ENCODE measurements at places on chromosomes 16 and 17.

DNA sequence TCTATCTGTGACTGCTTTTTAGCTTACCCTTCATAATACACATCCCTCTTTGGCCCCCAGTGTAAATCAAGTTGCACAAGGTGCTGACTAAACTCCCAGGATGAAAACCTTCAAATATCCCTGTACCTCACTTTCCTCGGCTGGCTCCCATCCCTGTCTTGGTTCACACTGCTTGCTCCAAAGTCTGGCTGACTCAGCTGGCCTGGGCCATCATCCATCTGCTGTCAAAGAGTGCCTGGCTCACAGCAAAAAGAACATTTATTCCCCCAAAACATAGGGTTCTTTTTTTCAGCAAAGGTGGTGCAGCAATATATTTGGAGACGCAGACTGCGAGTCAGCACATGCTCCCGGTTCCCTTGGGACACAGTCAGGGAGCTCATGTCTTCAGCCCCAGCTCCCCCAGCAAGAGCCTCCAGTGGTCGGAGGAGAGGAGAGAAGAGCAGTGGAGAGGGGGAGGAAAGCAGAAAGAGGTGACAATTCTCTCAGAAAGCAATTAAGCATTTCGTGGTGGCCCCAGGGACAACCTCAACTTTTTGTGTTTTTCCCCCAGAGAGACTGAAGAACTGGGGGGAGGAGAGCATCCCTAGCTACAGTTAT is 26.1 kb downstream of the GPR142 start:
- no peak for DNase-seq

- no peak for DNase-seq
Measured at GRCh38 chr17:17782523-17783115, 54.2 kb downstream of the SREBF1 start.

GRCh38 chr17:1566505-1567199 is 4.1 kb upstream of the PITPNA start:
- DNase-seq, result peak; percentile 74

- DNase-seq, result no peak
Measured at GRCh38 chr16:47069841-47070584, 73.7 kb downstream of the NETO2 start.

DNA sequence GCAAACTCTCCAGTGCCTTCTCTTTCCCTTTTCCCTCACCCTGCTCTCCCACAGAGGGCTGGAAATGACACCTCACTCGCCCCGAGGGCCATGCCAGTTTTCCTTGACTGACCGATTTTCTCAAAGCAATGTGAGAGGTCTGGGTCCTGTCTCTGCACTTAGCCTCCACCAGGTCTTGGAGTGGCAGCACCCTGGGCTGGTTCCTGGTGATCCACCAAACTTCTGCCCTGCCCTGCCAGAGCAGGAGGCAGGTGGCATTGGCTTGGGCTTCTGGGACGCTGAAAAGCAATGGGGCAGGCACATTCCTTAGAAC is 97.5 kb downstream of the RAB11FIP4 start:
- DNase-seq, result no peak

GRCh38 chr16:31082368-31083045 is 6.2 kb downstream of the PRSS53 start:
- DNase-seq, result no peak

DNA sequence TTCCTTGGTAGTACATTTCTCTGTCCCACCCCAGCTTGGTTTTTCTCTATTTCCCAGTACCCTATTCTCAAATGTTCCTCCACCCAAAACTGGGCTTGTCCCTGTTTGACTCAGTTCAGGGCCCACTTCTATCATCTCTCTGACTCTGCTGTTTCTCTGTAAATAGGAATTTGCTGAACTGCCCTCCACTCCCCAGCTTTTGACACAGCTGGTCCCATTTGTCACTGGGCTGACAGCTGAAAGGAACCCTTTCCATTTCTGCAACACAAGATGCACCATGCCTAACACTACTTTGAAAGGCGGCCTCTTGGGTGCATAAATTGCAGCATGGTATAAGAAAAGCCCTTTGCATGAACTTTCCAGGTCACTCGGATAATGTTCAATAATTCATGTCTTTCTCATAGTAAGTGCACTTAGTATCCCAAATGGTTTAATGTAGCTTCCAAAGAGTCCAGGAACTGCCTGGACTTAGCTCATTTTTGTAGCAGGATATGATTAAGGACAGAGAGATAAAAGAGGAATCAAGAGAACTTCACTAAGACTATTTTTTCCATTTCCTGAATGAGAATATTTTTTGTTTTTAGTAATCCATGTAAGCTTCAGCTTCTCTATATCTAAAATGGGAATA is 256.7 kb downstream of the CDH11 start:
- no peak for DNase-seq

DNA sequence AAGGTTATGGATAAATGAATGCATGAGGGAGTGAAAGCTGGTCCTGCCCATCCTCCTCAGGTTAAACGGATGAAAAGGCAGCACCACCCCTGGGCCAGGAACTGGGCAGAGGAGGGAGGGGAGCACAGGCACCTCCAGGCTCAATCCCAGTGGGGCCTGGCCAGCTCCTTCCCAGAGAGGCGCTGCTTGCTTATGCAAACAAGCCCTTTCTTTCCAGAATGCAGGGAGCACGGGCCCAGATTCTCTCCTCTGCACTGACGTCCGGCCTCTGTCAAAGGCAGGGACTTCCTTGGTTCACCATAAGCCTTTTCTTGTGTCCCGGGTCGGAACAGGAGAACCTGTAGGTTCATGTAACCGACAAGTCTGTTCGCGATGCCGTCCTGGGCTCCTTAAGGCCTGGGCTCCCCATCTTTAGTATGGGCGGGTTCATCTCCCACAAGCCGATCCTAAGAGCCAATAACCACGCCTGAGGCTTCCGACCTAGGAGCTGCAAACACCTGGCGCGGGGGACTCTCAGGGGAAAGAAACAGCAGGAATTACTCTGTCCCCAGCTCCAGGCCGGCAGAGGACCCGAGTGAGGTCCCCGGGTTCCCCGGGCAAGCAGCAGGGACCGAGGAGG is 16.3 kb downstream of the ENPP7 start:
- DNase-seq, result no peak
